ENCODE measurements at places on chromosomes 6 and 20. TPM values are rescaled to one million over a fixed set of nuclear protein-coding genes. Genes with fewer than 3 reads are reported as not detected.

- peaks cover 9% of the 10 kb centered on the region for H3K4me1 ChIP-seq
- no peaks in the 10 kb centered on the region for H3K27me3 ChIP-seq
- H3K27ac ChIP-seq, result no peak overlapping the region
- no peaks in the 10 kb centered on the region for H3K36me3 ChIP-seq
These were observed 25.7 kb downstream of the CD83 start for GRCh38 chr6:14143305-14143704.

- H3K36me3 ChIP-seq, result no peaks in the 10 kb centered on the region
- no peaks in the 10 kb centered on the region for H3K27me3 ChIP-seq
- no peak overlapping the region for H3K4me3 ChIP-seq
These were observed 84.5 kb downstream of the GJA10 start for GRCh38 chr6:89978749-89979145.

GRCh38 chr6:134657343-134657742 is 292.6 kb downstream of the ALDH8A1 start:
- no peaks in the 10 kb centered on the region for H3K36me3 ChIP-seq
- H3K27ac ChIP-seq, result no peak overlapping the region
- peaks cover 7% of the 10 kb centered on the region for H3K4me1 ChIP-seq
- H3K4me3 ChIP-seq, result no peak overlapping the region
- no peaks in the 10 kb centered on the region for H3K27me3 ChIP-seq

DNA sequence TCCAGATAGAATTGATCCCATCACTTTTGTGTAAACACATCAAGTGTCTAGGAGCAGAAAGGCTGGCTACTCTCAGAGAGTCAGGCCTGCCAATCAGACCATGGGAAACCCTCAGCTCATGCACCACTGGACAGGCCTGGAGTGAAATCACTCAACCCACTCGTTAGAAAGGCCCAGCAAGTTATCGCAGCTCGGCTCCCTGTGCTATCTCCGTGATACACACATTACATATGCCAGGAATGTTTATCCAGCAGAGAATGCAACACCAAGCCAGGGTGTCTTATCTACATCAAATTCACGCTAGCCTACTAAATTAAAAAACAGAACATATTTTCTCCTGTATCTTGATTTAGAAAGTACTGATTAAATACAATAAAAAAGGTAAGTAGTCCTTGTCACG is 232.4 kb upstream of the FOXQ1 start:
- peaks cover 12% of the 10 kb centered on the region for H3K4me1 ChIP-seq
- no peaks in the 10 kb centered on the region for H3K36me3 ChIP-seq
- no peak for DNase-seq
- H3K4me3 ChIP-seq, result no peak overlapping the region
- no peaks in the 10 kb centered on the region for H3K27me3 ChIP-seq

DNA sequence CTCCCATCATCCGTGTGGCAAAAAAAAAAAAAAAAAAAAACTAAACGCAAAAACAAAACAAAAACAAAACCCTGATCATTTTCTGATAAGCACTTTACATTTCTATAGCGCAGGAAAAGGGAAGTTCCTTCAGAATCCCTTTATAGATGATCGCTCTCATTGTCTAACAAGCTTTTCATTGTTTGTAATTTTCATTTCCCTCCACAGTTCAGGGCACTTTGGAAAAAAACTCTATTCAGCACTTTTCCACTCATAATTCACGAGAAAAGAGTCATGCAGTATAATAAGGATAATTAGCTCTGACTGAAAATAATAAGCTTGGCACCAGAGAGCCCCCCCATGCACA is 89.4 kb upstream of the ATXN1 start:
- DNase-seq, result no peak
- H3K4me3 ChIP-seq, result no peak overlapping the region
- H3K27ac ChIP-seq, result no peak overlapping the region
- H3K36me3 ChIP-seq, result no peaks in the 10 kb centered on the region
- H3K4me1 ChIP-seq, result peaks cover 19% of the 10 kb centered on the region

DNA sequence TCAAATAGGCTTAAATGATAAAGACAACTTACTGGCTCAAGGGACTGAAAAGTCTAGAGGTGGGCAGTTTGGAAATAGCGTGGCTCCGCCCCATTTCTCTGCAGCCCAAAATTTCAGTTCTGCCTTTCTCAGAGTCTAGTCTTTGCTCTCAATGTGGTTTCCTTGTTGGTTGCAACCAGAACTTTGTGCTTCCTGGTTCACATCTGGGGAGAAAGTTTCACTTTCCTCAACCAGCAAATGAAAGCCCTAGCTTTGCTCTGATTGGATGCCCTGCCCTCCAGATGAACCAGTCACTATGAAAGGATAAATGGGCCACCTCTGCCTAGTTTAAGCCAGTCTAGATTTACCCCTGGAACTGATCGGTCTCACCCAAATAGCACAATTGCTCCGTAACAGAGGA is 14.9 kb downstream of the SYCP2L start:
- no peaks in the 10 kb centered on the region for H3K4me1 ChIP-seq
- DNase-seq, result no peak
- no peaks in the 10 kb centered on the region for H3K27me3 ChIP-seq
- no peak overlapping the region for H3K27ac ChIP-seq
- no peak overlapping the region for H3K4me3 ChIP-seq

DNA sequence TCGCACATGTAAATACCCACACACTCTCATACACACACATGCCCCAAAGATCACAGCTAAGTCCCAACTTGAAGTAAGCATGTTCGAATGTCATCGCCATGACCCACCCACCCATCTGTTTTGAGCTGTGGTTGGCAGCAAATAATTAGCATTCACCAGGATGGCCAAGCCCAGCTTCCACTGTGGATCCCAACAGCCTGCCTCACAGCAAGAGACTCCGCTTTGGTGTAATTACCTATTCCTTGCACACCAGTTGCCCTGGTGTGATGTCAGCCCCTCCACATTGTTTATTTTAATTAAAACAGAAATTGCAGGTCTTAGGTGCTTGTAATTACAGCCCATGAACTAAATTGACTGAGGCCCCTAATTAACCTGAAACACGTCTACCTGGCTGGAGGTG is 81.1 kb downstream of the MAFB start:
- H3K4me3 ChIP-seq, result no peak overlapping the region
- H3K4me1 ChIP-seq, result no peaks in the 10 kb centered on the region
- no peaks in the 10 kb centered on the region for H3K36me3 ChIP-seq
- no peaks in the 10 kb centered on the region for H3K27me3 ChIP-seq
- H3K27ac ChIP-seq, result no peak overlapping the region

DNA sequence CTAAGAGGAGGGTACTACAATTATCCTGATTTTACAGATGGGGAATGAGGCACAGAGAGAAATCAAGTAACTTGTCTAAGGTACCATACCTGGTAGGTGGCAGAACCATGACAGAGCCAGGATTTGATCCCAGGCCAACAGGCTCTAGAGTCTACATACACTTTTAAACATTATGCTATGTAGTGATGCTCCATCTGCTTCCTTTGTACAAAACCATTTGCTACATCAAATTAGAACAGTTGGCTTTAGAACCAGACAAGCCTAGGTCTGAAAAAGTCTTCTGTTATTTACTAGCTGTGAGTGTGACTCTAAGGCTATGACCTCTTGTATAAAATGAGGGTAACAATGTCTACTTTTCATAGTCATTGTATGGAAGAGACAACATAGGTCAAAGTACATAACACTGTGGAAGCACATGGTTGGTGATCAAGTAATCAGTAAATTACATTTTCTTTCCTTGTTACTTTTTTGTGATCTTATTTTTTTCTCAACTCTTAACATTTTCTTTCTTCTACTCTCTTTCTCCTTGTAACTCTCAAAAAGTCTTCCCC is 122.1 kb downstream of the PDSS2 start:
- H3K36me3 ChIP-seq, result no peaks in the 10 kb centered on the region
- no peaks in the 10 kb centered on the region for H3K27me3 ChIP-seq
- no peaks in the 10 kb centered on the region for H3K4me1 ChIP-seq
- no peak overlapping the region for H3K4me3 ChIP-seq

DNA sequence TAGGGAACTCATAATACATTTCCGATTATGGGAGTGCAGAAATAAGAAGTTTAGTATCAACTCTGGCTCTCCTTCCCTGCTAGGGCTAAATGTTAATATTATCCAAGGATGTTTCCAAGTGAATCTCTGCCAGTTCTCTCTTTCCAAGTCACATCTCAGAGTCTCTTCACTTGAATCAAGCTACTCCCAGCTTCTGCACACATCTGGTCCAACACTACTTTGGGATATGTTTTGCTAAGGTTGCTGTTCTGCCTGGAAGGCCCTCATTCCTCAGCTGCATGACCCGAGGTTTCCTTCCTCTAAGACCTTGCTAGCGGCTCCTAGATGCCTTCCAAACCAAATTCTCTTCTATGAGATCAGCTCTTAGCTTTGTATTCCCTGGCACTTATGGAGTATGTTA is 331.8 kb downstream of the GJA1 start:
- H3K27me3 ChIP-seq, result no peaks in the 10 kb centered on the region
- no peak overlapping the region for H3K27ac ChIP-seq
- H3K4me1 ChIP-seq, result no peaks in the 10 kb centered on the region
- H3K4me3 ChIP-seq, result no peak overlapping the region
- DNase-seq, result no peak
- no peaks in the 10 kb centered on the region for H3K36me3 ChIP-seq

GRCh38 chr6:38501931-38502330 is 137.8 kb downstream of the BTBD9 start:
- H3K27me3 ChIP-seq, result no peaks in the 10 kb centered on the region
- no peak overlapping the region for H3K4me3 ChIP-seq
- no peak for DNase-seq
- no peak overlapping the region for H3K27ac ChIP-seq

- peak overlapping the region; percentile 84 for H3K27ac ChIP-seq
- H3K4me1 ChIP-seq, result peaks cover 26% of the 10 kb centered on the region
- H3K4me3 ChIP-seq, result no peak overlapping the region
- H3K36me3 ChIP-seq, result no peaks in the 10 kb centered on the region
- no peak for DNase-seq
These were observed 223.8 kb upstream of the ECI2 start for GRCh38 chr6:4359108-4359730.

DNA sequence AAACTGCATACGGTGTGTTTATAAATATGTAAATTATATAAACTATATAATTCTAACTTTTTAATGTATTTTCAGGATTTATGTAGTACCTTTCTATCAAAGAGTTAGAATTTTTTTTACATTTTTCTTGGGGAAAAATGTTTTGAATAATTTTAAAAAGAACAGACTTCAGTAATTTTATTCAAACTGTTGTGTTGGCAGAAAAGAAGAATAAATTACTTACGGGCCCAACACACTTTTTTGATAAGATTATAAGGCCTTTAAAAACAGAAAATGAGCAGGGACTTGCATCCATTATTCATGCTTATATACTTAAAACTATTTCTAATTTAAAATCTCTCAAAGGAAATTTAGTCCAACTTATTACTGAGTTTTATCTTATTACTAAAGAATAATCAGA is 58.2 kb downstream of the KIF16B start:
- H3K27ac ChIP-seq, result no peak overlapping the region
- DNase-seq, result no peak
- no peaks in the 10 kb centered on the region for H3K36me3 ChIP-seq
- no peaks in the 10 kb centered on the region for H3K27me3 ChIP-seq
- no peaks in the 10 kb centered on the region for H3K4me1 ChIP-seq

DNA sequence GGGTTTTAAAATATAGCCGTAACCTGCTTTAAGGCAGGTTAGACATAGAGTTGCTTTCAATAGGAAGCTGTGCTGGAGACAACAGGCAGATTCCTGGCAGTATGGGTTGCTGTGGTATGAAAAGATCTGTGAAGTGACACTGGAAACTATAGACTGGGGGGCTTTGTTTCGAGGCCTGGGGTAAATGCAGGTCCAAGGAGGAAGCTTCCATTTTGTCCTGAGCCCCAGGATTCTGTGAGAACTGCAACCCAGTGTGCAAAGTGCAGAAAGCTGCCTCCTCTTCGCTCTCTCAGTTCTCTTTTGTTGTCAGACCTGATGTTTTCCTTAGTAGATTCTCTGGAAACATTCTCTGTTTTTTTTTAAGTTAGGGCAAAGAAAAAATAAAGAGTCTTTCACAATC is 86.9 kb downstream of the LYRM4 start:
- no peak for DNase-seq
- H3K27me3 ChIP-seq, result no peaks in the 10 kb centered on the region
- no peak overlapping the region for H3K27ac ChIP-seq
- no peaks in the 10 kb centered on the region for H3K36me3 ChIP-seq

GRCh38 chr6:35161266-35161665 is 20.1 kb upstream of the TCP11 start:
- no peak for DNase-seq
- no peak overlapping the region for H3K4me3 ChIP-seq
- H3K36me3 ChIP-seq, result no peaks in the 10 kb centered on the region

GRCh38 chr6:111686249-111686931 is 80.7 kb upstream of the TRAF3IP2 start:
- no peak overlapping the region for H3K4me3 ChIP-seq
- peaks cover 77% of the 10 kb centered on the region for H3K4me1 ChIP-seq
- H3K27ac ChIP-seq, result peak overlapping the region; percentile 78
- DNase-seq, result peak; percentile 83
- no peaks in the 10 kb centered on the region for H3K36me3 ChIP-seq

DNA sequence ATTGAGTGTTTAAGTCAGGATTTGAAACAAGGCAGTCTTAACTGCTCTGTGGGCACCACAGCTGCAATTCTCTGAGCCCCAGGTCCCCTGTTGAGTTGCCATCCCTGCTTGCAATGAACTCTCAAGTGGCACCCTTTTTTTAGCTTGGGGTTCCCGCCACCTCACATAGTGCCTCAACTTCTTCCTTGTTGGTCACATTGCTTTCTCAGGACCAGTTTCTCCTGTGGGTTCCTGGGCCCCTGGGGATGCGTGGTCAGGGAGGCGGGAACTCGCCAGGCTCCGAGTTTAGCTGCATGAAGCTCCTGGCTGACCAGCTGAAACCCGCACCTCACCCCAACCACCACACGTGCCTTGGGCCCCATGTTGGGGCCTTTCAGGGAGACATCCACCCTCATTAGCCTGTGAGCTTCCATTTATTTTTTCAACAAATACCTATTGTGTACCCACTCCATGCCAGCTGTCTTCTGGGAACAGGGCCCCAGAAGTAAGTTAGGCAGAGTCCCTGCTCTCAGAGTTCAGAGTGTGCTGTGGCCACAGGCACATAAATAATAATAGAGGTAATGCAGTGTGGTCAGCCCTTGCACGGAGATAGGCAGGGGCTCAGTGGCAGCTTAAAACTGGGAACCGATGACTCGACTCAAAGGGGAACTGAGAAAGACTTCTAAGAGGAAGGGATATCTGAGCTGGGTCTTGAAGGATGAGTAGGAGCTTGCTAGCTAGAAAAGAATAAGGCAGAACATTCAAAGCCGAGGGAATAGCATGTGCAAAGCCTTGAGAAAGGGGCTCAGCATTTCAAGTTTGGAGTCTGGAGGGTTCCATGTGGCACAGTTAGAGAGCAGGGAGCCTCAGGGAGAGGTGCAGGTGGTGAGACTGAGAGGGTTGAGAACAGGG is 33.9 kb upstream of the FAM83D start:
- H3K27me3 ChIP-seq, result no peaks in the 10 kb centered on the region
- H3K4me1 ChIP-seq, result peaks cover 14% of the 10 kb centered on the region
- H3K4me3 ChIP-seq, result no peak overlapping the region
- no peak for DNase-seq

GRCh38 chr20:42442716-42443115 is 747.0 kb downstream of the PTPRT start:
- peak overlapping the region; percentile 27 for H3K27ac ChIP-seq
- no peak for DNase-seq
- H3K36me3 ChIP-seq, result no peaks in the 10 kb centered on the region
- H3K4me1 ChIP-seq, result peaks cover 14% of the 10 kb centered on the region

- H3K27me3 ChIP-seq, result no peaks in the 10 kb centered on the region
- no peak for DNase-seq
- peak overlapping the region; percentile 42 for H3K27ac ChIP-seq
- H3K36me3 ChIP-seq, result no peaks in the 10 kb centered on the region
- no peak overlapping the region for H3K4me3 ChIP-seq
These were observed 55.0 kb downstream of the KIF13A start for GRCh38 chr6:17932330-17932852.

The SNX21 gene
- total RNA-seq, result 145 TPM

The TSBP1 gene
- not detected for total RNA-seq

The CNR1 gene
- 6.1 TPM for total RNA-seq

The RNF144B gene
- total RNA-seq, result 6.9 TPM

The PHACTR3 gene
- 8.3 TPM for total RNA-seq

The SPATS1 gene
- not detected for total RNA-seq

Data from vagina (tissue), 2 donors.